Activated CD4-positive, alpha-beta T cell treated with anti-CD3 and anti-CD28 coated beads, Interleukin-2, amount 10 ng/mL, durations not matched to agents 7 days and 5 days (primary cell): ENCODE measurements at places on chromosomes 16 and 17. TPM values are rescaled to one million over a fixed set of nuclear protein-coding genes. Genes with fewer than 3 reads are reported as not detected.

GRCh38 chr17:35010093-35010492, 29.8 kb downstream of the LIG3 start:
- no peak overlapping the region for H3K4me3 ChIP-seq

- H3K4me1 ChIP-seq, result peaks cover 48% of the 10 kb centered on the region
- H3K4me3 ChIP-seq, result peak overlapping the region; percentile 84
- peaks cover 6% of the 10 kb centered on the region for H3K36me3 ChIP-seq
- peak overlapping the region; percentile 95 for H3K27ac ChIP-seq
- DNase-seq, result peak; percentile 24
Observed at GRCh38 chr16:21598701-21599121, 666 bp upstream of the METTL9 start.

- DNase-seq, result no peak
- H3K27ac ChIP-seq, result no peak overlapping the region
- no peaks in the 10 kb centered on the region for H3K27me3 ChIP-seq
- H3K4me1 ChIP-seq, result peaks cover 5% of the 10 kb centered on the region
Observed at GRCh38 chr17:29256735-29257466, 10.2 kb downstream of the CRYBA1 start.

CACNG1 gene
- total RNA-seq, result not detected

MT1G gene
- 8.0 TPM for total RNA-seq

NPIPB2 gene
- 11.6 TPM for total RNA-seq
